Globus pallidus (tissue), 1 donor: ENCODE measurements at places on chromosomes 7 and 10.

DNA sequence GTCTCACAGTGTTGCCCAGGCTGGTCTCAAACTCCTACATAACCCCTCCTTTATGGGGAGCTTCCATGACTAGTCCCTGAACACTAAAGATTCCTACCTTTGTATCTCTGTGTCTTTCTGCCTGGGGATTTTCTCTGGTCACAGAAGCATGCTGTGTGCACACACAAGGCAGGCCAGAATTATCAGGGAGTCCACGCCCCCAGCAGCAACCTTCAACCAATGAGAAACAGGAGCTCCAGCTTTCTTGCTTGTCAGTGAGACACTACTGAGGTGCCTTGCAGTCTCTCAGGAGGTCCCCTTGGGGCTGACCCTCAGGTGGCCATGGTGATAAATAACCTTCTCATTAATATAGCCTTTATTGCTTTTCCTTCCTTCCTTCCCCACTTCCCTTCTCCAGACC is 45.1 kb upstream of the AUTS2 start:
- no peak for DNase-seq

DNA sequence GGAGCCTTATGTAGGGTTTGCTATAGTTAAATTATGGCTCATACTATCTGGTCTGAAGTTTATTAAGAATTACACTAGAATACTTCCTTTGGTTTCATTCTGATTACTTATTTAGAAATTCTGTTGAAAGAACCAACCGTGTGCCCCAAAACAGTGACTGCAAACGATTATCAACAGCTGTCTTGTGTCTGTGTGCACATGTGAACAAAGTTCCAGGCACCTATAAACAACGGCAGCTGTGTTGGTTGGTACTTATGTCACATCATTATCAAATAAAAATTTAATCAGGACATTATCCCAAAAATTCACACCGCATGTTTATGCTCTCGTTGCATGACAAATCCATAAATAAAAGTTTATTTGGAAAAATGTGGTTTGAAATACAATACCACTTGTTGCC is 80.6 kb downstream of the USP6NL start:
- no peak for DNase-seq

DNA sequence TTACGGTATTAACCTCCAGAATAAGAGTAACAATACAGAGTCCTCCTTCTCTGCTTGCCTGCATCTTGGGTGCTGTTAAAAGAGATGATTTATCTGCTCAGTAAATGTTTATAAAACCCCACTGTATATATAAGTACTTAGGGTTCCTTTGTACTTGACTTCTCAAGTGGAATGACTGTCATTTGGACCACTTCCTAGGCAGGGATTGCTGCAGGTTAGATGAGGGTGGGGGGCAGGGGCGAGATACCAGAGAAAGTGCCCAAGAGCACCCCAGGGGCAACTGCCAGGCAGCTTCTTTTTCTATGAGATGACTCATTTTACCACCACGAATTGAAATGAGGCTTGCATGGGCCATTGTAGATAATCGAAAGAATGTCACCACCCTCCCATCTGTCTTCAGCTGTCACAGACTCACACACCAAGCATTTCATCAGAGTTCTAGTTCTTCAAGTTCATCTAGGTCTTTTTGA is 421.9 kb upstream of the GALNT17 start:
- DNase-seq: no peak

DNA sequence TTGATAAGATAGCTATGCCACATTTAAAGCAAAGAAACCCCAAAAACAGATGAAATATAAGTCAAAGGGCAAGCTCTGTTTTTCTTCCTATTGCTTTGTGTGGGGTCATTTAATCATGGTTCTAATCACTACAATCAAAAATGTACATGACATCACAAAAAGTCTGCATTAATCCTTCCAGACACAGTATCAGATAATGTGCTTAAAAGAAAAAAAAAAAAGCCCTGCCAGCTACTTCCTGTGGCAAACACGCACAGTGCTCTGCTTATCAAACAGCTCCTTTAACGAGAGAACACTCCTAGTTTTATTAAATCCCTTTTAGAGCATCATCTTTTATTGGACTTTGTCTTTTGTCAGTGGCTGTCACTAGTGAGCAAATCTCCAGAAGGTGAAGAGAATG is 1005.8 kb downstream of the GATA3 start:
- no peak for DNase-seq

- DNase-seq: no peak
Observed at GRCh38 chr10:17792991-17793390, 16.2 kb upstream of the MRC1 start.

DNA sequence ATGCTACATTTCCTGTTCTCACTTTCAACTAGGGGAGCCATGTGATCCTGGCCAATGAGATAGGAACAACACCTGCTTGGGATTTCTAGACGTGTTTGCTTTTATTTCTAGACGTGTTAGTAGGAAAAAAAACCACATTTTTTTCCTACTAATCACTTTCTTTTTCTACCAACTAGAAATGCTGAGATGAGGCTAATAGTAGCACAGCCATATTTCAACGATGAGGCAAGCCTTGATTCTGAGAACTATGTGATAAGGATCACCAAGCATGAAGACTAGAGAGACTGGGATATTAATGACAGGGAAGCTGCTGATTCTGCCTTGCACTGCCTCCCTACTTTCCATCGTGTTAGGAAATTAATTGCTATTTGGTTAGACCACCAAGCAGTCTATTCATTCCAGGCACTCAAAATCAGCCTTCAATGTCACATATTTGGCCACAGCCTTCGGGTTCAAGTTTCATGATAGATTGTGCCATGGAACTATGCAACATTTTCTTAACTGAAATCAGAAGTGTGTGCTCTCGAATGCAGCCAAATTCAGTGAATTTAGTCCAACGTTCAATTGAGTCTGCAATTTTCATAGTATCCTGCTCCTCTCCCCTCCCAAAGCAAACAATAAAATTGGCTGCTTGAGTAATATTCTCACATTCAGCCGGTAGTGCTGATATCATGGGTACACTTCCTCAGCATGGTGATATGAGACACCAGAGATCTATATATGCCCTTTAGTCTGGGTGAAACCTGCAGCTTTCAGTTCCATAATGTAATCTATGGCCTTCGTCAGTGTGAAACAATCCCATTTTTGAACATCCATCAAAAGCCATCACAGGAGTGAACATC is 98.1 kb downstream of the GPR37 start:
- no peak for DNase-seq

DNA sequence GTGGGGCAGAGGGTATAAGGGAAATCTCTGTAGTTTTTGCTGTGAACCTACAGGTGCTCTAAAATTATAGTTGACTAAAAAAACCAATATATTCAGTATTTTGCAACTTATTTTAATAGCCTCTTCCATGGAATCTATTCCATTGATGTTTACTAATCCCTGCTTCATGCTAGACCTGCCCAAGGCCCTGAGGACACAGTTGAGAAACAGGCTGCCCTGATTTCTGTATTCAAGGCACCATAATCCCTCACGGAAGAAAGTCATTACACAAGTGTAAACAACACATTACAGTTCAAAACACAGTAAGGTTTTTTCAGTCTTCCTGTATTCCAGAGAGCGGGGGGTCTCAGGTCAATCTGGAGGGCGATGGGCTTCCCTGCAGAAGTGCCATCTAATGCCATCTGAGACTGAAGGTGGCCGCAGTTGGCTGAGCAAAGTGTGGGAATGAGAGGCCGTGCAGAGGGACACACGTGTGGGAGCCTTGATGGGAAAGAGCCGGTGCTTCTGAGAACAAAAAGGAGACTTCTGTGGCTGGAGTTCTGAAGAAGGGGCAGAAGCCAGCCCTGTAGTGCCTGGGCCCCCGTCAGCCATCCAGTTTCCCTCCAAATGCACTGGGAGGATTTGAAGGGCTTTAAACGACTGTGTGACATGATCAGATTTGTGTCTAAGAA is 146.9 kb downstream of the PTPN20 start:
- DNase-seq: no peak

DNA sequence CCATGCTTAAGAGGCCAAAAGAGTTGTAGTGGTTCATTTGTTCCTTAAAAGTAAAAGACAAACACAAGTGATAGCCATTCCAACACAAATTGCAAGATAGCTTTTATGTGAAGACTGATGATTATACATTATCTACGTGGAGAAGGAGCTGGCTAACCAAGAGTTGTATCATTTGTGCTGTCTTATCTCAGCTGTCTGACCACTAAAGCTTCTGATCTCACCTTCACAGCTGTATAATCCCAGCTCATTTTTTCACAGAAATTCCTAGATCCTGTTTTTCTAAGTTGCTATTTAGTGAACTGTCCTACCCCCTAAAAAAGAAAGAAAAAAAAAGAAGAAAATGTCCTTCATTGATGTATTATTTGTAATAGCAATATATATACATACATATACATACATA is 9.8 kb downstream of the USP6NL start:
- DNase-seq: no peak

- DNase-seq: no peak
Observed at GRCh38 chr10:101063050-101063525, 1.3 kb downstream of the KAZALD1 start.

DNA sequence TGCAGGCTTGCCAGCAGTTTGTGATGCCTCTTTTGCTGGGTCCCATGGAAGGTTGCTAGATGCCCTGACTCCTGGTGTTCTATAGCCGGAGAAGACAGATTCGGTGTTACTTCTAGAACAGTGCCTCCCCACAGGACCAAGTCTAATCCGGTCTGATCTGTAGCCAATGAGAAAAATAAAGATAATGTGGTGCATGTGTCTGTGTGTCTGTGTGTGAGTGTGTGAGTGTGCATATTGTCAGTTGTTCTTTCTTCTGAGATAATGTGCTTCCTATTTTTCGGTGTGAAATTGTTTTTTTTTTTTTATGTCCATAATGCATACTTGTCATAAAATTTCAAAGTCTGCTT is 29.7 kb upstream of the ZNRF2 start:
- no peak for DNase-seq

- no peak for DNase-seq
Observed at GRCh38 chr7:139725077-139725476, 52.7 kb downstream of the HIPK2 start.

DNA sequence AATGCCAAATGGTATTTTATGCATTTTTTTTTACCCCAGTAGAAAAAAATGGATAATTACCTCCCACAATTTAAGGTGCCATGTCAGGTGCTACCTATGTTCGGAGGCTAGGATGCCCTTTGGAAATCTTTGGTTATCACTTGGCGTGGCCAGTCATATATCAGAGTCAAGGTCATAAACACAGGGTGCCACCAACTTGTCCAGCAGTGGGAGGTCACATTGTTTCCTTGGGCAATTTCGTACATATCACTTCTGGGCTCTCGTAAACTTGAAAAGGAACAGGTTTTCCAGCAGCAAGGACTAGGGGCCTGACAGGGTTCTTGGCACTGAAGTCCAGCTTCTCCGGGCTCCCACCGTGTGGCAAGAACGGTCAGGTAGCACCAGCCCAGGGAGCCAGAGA is 48.0 kb upstream of the BHLHA15 start:
- no peak for DNase-seq

- no peak for DNase-seq
Observed at GRCh38 chr10:78976825-78977755, 91.7 kb upstream of the ZMIZ1 start.

- no peak for DNase-seq
Observed at GRCh38 chr7:33601884-33602283, 303.5 kb upstream of the BMPER start.

- no peak for DNase-seq
Observed at GRCh38 chr7:65404020-65404419, 30.4 kb downstream of the ZNF92 start.

GRCh38 chr10:120972259-120972658 is 121.1 kb downstream of the WDR11 start:
- no peak for DNase-seq

GRCh38 chr10:122441961-122442360 is 12.5 kb upstream of the ARMS2 start:
- DNase-seq: no peak

DNA sequence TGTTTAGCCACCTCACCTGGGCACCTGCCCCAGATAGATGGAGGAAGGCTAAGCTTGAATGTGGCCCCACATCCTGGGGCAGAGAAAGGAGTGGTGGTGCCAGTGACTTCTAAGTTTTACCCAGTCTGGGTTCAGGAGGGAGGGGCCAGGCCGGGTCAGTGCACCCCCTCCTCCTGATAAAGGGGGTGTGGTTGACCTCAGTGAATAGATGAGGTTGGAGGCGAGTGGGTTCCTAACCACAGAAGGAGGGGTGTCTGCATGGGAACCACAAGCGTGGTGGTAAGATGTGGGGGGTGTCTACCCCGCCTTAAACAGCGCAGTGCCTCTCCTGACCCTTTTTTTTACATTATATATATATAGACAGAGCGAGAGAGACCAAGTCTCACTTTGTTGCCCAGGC is 105.3 kb upstream of the KCTD7 start:
- DNase-seq: no peak

- DNase-seq: no peak
Observed at GRCh38 chr10:68397005-68397404, 10.1 kb downstream of the RUFY2 start.

DNA sequence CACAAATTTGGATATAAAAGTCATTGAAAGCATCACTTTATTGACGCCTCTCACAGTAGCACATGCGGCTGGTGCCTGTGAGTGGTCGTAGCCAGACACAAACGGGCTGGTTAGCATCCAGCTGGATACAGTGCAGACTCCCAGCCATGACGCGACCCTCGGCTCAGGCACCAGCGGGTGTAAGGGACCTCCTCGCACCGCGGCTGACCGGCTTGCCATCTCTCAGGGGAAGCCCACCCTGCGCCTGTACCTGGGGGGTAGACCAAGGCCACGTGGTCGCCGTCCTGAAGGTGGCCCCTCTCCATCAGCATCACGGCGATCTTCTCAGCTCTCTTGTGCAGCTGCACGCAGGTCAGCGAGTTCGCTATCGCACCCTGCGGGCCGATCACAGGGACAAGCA is 213.8 kb downstream of the ZMYND11 start:
- no peak for DNase-seq

DNA sequence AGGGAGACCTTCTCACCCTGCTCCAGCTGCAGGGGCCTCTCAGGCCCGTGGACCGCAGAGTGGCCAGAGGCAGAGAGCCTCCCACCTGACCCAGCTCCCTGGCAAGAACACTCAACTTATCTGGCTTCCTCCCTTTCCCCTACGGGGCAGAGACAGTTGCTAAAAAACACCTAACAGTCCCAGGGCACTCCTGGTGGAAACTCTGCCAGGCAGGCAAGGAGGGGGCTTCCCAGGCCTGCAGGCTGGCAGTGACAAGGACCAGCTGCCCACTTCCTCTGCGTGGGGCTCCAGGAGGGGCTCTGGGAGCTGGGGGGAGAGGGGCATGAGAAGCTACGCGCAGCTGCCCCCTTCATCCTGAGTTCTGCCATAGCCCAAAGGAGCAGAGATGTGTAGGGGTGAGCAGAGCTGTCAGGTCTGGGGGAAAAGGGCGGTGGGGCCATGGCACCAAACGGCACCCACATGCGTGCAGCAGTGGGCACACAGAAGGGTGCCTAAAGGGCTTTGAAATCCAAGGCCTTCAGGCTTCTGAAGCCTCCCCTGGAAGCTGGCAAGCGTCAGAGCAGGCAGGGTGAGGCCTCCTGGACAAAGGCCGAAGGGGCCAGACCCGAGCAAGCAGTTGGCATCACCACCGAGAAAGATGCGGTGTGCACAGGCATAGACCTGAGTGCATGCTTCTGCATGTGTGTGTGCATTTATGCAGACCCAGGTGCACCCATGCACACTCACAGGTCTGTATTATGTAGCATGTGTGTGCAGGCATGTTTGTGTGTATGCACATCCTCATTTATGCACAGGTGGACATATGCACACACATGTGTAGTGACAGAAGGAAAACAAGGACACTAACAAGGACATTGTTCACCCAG is 14.4 kb downstream of the SPOCK2 start:
- no peak for DNase-seq
